NT2/D1 (cell line): ENCODE measurements at places on chromosomes 2 and 18.

DNA sequence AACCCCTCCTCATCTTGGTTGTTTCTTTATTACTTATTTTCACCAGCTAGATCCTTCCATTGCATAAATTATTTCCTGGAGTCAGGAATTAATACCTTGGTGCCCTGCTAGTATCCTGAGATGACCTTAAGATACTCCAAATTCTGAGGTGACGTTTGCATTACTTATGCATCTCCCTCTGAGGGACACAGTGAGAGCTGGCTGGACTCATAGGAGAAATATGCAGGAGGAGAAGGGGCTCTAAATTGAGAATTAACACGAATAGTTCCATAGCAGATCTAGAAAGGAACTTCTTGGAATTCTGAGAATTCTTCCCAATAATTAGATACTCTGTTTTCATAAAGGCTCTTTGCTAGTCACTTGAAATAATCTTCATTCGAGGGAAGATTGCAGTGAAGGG lies 310.6 kb upstream of the ZEB2 start:
- no peak for DNase-seq

- DNase-seq: no peak
Measured at GRCh38 chr2:20737505-20737904, 70.6 kb downstream of the GDF7 start.

- DNase-seq: peak; percentile 50
Measured at GRCh38 chr2:180033993-180034894, 27.1 kb upstream of the CWC22 start.

- no peak for DNase-seq
Measured at GRCh38 chr2:54708584-54709335, 14.7 kb upstream of the EML6 start.

DNA sequence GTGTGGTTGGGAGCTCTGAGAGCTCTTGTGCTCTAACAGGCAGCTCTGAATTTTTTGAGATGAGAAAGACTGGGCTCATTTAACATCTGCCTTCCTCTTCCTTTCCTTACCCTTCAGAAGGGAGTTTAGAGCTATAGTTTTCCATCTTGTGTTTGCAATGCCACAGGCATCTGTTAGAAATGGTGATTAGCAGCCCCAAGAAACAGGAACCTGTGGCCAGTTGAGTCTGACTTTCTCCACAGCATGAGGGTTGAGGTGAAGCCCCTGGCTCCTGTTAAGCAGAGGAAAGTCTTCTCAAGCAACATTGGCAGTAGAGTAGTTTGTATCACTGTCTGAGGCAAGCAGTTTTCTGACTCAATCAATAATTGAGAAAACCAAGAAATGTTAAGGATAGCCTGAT lies 577.4 kb downstream of the ZEB2 start:
- DNase-seq: no peak

DNA sequence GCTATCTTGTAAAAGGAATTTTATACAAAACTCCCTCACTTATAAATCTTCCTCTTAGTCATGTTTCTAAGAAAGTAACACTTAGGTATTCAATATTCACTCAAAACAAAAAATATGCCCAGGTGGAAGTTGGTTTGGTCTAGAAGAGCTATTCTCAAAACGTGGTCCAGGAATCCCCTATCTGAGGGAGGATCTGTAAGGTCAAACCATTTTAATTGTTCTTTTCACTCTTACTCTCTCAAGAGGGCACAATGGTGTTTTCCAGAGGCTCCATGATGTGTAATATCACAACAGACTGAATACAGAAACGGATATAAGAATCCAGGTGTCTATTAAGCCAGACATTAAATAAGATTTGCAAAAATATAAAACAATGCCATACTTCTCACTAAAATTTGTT lies 9.9 kb downstream of the MOB1A start:
- DNase-seq: no peak

GRCh38 chr2:26725521-26725820 lies 32.9 kb downstream of the KCNK3 start:
- DNase-seq: no peak

DNA sequence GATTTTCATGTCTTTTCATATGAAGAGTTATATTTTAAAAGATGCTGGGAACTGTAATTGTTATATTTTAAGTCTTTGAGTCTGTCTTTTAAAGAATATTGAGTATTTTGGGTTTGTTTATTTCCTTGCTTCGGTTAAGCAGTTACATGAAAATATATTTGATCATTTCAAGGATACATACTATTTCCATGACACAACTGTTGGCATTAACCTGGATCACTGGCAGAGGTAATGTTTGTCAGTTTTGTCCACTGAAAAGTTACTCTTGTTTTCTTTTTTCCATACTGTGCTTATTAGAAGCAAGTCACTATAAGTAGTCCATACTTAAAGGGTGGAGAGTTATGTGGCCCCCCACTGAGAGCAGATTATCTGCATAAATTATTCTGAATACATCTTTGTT lies 1142.0 kb upstream of the TMEFF2 start:
- DNase-seq: no peak
